ENCODE measurements at places on chromosomes 5 and 9.

GRCh38 chr5:134171972-134172371 lies 4.8 kb downstream of the SKP1 start:
- no peak for DNase-seq

- no peak for DNase-seq
These were observed 64.6 kb upstream of the SHB start for GRCh38 chr9:38133595-38133994.

- peak; percentile 82 for DNase-seq
These were observed 109.1 kb upstream of the PTGER4 start for GRCh38 chr5:40570408-40571129.

DNA sequence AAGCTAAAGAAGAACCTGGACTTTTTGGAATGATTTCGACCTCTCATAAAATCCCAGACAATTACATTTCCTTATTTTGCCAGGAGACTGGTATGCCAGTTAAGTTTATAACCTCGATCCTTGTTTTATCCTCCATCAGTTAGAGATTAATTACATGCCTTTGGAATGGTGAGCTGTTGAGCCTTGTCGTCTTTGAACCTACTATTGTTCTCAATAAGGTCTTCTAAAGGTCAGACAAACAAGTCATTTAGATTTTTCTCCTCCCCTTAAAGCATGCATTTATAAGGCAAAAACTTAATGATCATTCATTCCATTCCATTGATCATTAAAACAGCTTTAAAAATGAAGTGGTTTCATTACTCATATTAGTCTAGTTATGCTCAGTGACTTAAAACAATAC lies 304.9 kb downstream of the DOCK8 start:
- no peak for DNase-seq

DNA sequence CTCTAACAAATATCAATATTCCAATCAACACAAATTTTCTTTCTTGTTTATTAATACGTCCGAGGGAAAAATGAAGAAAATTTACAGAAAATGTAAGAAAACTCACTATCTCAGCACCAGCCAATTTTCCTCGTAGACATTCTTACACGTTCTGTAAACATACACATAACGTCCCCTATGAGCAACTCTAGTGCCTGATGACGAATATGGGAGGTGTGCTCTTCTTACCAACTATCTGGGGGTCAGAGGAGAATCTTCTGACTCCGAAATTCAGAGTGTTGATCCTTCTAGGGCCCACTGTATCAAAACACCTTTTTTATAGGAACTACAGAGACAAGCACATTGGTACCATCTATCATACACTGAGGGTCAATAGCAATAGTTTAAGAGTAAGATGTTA lies 198.7 kb downstream of the GAPVD1 start:
- DNase-seq, result no peak

GRCh38 chr5:59358005-59358861 lies 535.3 kb downstream of the PDE4D start:
- peak; percentile 12 for DNase-seq

DNA sequence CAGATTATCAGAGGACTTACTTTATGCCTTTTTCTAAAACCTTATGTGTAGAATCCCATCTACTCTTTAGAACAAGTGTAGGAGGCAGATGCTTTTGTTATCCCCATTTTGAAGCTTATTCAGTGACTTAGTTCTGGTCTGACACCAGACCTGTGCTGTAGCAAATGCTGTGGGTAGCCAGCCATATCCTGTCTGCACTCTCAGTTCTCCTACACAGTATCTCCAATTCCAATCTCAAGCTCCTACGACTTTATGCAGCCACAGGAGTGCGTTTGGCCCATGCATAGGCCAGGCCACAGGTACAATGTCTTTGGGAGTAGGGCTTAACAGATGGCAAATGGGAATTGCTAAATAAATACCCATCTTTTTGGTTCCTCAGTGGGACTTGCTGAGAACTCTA lies 292.6 kb downstream of the MCTP1 start:
- no peak for DNase-seq

GRCh38 chr9:122800066-122801060 lies at the start of gene OR1K1:
OR1K1 (plus strand) TSS chr9:122800123; CDS start chr9:122800123, 0 bp downstream.
- no peak for DNase-seq

- DNase-seq, result no peak
These were observed 150.4 kb downstream of the C5orf15 start for GRCh38 chr5:133818031-133818431.

DNA sequence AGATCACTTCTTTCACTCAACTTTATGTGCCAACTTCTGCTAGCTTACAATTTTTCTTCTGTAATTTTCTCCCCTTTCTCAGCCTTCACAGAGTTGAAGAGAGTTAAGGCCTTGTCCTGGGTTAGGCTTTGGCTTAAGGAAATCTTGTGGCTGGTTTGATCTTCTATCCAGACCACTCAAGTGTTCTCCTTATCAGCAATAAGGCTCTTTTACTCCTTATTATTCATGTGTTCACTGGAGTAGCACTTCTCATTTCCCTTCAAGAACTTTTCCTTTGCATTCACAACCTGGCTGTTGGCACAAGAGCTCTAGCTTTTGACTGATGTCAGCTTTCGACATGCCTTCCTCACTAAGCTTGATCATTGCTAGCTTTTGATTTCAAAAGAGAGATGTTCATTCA lies 86.9 kb upstream of the ALDH1B1 start:
- DNase-seq, result no peak

DNA sequence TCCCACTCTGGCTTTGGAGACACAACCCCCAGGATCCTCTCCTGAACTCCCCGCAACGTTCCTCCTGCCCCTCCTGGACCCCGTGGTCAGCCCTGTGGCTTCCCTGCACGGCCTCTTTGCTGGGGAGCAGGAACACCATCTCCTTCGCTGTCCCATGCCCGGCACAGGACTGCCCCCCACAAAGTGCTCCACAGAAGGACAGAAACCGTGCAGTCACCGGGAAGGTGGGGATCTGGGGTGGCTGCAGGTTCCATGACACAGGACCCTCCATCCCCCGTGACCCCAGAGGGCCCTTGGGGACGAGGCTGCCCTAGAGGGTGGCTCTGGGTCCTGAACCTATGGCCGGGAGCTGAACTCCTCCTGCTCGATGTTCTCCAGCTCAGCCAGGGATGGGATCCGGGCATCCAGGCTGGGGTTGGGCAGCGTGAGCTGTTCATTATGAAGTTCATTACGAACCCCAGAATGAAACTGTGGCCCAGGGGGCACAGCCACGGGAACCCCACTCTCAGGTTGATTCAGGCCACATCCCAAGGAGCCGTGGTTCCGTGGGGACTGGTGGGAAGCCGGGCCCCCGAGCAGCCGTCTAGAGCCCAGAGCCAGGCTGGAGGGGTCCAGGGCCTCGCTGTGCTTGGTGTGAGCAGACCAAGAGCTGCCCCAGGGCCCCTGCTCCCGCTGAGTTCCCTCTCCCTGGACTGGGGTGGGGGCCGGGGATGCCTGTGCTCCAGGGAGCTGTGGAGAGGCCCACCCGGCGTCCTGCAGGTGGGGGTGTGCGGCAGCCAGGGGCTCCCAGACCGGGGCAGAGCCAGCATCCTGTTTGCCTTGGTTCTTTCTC lies 684 bp upstream of the SLC6A19 start:
- no peak for DNase-seq

- DNase-seq, result no peak
These were observed 292.6 kb upstream of the TAS2R1 start for GRCh38 chr5:9922719-9923118.

GRCh38 chr5:163846512-163846911 lies 341.1 kb downstream of the MAT2B start:
- DNase-seq, result peak; percentile 24

DNA sequence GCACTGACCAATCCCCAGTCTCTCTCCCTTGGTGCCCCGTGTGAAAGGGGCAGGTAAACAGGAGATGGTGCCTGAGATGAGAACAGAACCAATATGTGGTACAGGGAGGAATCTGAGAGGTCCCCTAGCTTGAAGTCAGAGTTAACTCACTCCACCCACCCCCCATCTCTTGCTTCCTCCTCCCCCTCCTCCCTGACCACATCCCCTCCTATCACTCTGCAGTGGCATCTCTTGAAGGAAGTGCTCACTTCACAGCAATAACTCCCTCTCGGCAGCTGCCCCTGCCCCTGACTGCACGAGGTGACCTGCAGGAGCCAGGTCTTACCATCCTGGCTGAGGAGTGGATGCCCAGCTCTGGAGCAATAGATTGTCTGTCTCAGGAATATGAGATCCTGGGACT lies 224.0 kb downstream of the GAS1 start:
- no peak for DNase-seq

- DNase-seq, result no peak
These were observed 8.0 kb downstream of the EGFL7 start for GRCh38 chr9:136670576-136671253.

DNA sequence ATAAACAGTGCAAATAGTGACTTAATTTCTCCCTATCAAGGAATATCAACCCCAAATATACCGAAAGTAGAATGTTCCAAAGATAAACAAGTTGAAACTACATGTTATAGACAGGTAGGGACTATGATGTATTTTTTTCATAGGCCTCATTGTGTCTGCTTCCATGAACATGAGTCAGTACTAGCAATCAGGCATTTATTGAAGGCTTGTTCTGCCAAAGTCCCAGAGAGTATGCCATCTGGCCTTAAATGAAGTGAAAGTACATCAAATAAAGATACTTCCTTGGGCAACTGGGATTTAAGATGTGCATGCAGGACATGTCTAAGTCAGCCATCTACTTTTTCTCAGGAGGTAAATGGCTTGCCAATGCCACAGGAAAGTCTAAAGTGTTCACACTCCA lies 6.5 kb downstream of the GHR start:
- no peak for DNase-seq

DNA sequence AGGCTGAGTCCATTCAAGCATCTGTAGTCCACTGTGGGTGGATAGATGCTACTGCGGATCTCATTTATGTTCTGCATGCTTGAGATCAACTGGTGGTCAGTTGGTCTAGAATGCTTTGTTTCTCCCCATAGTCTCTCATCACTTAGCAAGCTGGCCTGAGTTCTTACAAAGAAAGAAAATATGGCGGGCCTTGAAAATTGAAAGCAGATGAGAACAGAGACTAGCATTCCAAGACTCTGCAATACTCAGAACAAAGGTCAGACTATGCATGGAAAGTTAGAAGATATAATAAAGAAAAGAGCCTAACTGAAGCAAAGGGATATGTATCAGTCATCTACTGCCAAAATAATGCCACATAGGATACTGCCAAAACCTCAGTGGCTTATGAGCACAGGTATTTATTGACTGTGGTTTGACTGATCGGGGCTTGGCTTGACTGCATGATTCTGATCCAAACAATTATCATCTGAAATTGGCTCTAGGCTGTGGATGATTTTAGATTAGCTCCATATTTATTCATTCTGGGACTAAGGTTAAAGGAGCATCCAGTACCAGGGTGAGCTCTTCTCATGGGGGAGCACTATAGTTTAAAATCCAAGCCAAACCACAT lies 258.9 kb downstream of the TAF11L14 start:
- DNase-seq, result no peak

DNA sequence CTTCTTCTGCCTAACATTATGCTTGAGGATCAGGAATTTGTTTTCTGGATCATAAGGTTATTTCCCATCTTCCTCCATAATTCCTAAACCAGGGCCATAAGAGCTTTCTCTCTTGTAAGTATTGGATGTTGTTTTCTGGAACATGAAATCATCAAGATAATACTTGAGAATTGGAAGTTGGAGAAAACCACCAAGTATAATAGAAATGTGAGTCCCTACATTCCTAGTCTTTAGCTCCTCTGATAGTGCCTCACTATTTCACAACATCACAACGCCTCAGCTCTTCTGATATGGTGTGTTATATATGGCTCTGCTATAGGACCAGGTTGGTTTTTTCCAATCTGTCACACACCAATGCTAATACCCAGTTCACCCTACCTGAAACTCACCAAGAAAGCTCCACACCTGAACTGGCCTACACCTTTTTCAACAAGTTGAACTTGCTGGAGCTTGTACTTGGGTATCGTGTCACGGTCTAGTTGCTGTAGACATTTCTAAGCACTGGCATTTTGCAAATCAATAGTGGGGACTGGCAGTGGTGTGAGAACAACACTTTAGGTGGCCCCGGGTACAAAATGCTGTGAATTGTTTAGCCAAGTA lies 141.1 kb downstream of the ACTBL2 start:
- no peak for DNase-seq

- no peak for DNase-seq
These were observed 14.9 kb upstream of the TMEM267 start for GRCh38 chr5:43498581-43498980.

DNA sequence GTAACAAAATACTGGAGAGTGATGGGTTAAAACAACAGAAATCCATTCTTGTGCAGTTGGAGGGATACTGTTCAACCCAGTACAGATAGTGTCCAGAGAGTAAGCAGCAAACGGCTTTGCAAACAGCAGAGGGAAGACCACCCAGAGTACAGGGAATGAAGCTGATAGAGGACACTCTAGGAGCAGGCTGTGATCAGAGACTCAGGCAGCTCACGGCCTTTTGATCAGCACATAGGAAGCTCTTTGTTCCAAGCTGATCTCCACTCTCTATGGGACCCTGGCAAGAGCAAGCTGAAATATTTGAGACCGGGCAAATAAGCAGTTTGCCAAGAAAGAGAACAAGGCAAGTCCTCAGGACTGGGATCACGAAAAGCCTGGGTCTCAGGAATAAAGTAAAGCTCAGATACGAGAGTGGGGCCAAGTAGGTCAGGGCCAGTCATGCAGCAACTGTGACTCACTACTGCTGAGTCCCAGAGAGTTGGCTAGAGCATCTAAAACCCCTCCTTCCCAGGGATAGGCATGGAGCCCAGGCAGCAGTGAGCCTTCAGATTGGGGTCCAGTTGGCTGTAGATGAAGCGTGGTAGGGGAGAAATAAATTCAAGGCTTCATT lies 52.4 kb downstream of the MELK start:
- peak; percentile 62 for DNase-seq

DNA sequence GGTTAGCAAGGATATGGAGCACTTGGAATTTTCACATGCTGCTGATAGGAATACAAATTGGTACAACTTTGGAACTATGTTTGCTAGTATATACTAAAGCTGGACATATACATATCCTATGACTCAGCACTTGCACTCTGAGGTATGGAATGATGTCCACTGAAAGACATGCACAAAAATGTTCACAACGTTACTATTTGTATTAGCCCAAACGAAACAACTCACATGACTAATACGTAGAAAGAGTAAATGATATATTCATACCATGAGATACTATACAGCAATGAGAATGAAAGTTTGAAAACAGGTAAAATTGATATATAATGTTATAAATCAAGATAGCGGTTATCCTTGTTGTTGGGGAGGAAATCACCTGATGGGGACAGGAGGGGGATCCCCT lies 45.5 kb upstream of the CDC42SE2 start:
- DNase-seq, result peak; percentile 88

DNA sequence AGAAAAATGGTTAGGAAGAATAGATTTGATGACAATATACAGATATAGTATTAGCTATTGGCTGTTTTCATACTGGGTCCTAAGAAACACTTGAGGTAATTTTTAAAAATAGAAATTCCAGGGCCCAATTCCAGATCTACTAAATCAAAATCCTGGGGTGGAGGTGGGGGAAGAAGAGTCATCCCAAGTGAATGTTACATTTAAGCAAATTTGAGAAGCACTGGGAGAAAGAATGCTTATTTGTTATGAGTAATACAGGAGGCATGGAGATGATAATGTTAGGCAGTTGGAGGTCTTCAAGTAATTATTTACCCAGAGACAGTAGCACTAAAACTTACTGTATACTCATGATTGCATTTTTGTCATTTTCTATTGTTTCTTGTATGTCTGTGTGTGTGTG lies 93.0 kb upstream of the DAB2 start:
- peak; percentile 98 for DNase-seq

GRCh38 chr9:99035313-99035712 lies 69.6 kb upstream of the TGFBR1 start:
- DNase-seq, result no peak

Measured in fibroblast of skin of back (primary cell).